T-helper 2 cell treated with Interferon-gamma antibody and Interleukin-4, amounts not matched to agents 5 μg/mL and 100 μg/mL, for 36 hours (primary cell): ENCODE measurements at places on chromosomes 7 and 10.

DNA sequence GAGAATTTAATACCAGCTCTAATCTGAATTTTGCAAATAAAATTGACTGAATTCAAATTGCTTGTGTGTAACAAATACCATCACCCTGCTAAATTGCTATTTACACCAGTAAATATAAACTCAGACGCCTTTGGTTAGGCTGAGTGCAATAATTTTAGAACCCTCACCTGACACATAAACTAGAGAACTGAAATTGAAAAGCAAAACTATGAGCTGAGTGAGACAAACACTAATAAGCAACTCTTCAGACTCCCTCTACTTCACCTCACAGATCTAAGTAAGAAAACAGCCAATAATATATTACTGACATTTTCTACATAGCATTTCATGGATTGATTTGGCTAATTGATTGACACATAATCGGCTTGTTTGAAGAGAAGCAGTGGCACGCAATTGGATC, 621.2 kb downstream of the REEP3 start:
- DNase-seq, result no peak

GRCh38 chr10:72001033-72001395, 36.8 kb downstream of the CHST3 start:
- no peak for DNase-seq

- no peak for DNase-seq
Measured at GRCh38 chr7:129443612-129444011, 9.4 kb downstream of the STRIP2 start.

GRCh38 chr7:158710651-158711102, 6.1 kb upstream of the NCAPG2 start:
- no peak for DNase-seq

DNA sequence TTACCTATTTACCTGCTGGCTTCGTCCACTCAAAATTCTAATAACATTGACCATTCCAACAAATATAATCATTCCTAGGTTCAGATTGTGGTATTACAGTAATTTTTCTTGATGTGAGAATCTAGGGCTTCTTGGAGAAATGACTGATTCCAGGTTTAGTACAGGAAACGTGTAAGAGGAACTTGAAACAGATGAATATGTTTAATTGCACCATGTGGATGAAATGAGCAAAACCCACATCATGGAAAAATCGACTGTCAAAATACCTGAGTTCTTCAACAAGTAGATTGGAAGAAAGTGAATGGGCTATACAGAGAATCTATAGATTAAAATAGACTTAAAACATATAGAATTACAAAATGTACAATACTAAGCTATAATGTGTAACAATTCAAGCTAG, 24.9 kb upstream of the OR9A4 start:
- no peak for DNase-seq

GRCh38 chr10:70649526-70649925, 22.8 kb upstream of the ADAMTS14 start:
- DNase-seq, result peak; percentile 32

DNA sequence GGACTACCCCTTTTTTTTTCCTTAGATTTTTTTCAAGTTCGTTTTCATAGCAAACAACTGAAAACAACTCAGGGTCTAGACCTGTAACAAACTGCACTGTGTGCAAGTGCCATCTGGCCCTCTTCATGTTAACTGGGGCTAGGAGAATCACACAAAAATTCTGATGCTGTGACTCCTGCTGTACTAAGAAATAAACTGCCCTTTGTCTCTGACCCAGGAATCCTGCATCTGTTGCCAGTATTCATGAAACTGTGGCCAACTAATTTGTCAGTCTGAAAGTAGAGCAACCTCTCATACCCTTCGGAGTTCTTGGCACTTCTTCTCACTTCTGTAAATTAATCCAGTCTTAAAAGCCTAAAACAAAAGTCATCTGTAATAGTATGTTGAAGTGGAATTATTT, 218.4 kb upstream of the PCDH15 start:
- no peak for DNase-seq

GRCh38 chr10:1535301-1535965, 201.9 kb downstream of the ADARB2 start:
- DNase-seq, result no peak

GRCh38 chr10:25076506-25077177, 60.2 kb downstream of the THNSL1 start:
- DNase-seq, result no peak

DNA sequence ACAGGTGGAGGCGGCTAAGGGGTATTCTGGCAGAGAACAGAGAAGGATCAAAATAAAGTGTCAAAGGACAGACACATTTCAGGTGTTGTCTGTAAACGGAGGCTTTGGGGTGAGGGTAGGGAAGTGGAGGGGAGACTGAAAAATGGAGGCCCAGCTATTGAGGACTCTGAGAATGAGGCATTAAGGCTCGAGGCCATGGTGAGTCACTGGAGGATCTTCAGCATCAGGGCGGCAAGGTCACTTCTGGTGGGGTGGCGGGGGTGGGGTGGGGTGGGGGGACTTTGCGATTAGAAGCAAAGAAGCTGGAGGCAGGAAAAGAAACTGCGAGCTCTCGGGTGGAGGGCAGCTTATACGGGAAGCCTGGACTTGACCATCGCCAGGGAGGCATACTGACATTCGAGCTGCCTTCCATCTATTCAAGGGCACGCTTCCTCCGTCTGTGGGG, 58.4 kb upstream of the PCGF5 start:
- no peak for DNase-seq

GRCh38 chr7:89028319-89028718, 232.8 kb upstream of the TEX47 start:
- no peak for DNase-seq

DNA sequence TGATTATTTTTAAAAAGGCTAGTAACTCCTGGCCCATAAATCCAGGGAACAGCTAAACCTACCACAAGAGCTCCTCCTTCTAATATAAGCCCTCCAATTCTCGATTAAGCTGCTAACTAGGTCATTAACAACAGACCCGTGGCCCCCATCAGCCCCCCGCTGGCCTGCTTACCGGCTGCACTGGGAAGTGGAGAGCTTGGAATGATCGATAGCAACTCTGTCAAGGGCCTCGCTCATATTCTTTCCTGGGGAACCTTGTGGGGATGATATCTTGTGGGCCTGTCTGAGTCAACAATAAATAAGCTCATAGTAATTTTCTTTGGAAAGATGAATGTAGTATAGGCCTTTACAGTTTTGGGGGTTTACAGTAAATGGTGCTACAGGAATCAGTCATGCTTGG, 353.5 kb downstream of the TCERG1L start:
- no peak for DNase-seq

DNA sequence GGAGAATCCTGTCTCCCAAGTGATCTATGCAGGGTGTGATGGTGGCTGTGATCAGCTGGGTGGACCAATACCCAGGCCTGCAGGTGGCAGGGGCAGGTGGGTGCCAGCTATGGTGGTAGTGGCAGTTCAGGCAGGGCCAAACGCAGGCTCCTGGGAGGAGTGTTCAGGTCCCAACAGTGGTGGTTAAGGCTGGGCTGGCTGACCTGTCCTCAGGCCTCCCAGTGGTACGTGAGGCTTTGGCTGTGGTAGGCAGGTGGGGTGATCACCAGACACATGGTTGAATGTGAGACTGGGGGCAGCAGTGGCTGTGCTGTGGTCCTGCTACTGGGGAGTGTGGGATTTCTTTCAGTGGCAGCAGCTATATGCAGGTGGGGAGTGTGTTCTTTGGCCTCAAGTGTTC, 126.7 kb upstream of the STARD3NL start:
- DNase-seq, result no peak

GRCh38 chr7:30800785-30801252, 29.6 kb downstream of the MINDY4 start:
- DNase-seq, result peak; percentile 7

DNA sequence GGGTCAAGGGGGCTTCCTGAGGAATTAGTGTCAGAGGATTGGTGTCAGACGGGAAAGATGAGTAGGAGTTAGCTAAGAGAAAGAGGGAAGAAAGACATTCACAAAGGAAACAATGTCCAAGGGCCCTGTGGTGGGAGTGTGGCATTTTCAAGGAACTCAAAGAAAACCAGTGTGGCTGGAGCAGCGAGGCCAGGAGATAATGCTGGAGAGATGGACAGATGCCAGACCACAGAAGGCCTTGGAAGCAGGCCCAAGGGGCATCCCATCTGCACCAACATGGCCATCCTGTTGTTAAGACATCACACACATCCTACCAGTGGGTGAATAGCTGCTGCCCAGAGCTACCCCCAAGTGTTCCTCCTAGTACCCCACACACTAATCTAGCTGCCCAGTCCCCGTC, 36.1 kb upstream of the CUL1 start:
- DNase-seq, result no peak

GRCh38 chr10:132290631-132291030, 17.1 kb downstream of the STK32C start:
- no peak for DNase-seq

DNA sequence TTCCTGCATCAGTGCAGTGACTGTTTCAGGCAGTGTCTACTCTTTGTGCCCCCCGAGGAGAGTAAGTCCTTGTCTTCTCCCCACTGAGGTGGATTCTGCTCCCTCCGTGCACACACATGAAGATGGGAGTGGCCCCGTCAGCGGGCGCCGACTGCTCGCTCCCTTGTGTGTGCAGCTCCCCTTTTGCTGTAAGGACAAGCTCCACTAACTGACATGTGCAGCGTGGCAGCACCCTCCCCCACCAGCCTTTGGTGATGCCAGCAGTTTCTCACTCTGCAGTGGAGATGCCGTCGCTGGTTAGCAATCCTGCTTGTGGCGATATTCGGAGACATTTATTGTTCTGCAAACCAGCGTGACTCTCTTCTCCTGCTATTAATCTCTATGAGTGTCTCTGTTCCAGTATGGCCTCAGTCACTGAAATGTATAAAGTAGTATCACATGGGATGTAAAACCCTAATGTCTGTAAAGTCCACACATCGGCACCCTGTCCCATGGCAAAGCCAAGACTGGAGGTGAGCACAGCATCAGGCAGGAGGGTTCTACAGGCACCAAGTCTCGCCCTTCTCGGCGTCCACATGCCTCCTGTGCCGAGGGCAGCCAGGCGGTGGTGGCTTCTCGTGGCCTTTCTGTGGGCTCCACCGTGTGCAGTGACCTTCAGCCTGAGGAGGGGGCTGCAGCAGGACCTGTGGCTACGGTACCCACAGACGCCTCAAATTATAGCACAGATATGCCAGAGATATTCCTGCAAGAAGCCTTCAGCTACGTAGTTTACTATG, 202.7 kb downstream of the EBF3 start:
- no peak for DNase-seq

- DNase-seq, result no peak
Measured at GRCh38 chr7:38699471-38699870, 68.3 kb upstream of the AMPH start.

DNA sequence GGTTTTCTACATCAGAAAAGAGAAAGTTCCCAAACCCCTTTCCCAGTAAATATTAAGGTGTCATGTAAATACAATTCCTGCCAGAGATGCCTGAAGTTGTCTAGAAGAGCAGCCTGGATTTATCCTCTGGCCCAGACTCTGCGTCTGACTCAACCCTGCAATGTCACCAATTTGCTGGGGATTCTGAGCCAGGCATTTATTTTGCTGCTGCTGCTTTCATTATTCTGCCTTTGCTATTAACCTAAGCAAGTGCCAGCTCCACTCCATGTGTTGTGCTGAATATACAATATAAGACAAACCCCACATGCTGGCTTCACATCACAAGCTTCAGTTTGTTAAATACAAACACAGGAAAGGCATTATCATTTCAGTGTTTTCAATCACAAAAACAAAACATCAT, 59.1 kb downstream of the ELAPOR2 start:
- no peak for DNase-seq

- no peak for DNase-seq
Measured at GRCh38 chr7:91557789-91558404, 293.7 kb downstream of the FZD1 start.

DNA sequence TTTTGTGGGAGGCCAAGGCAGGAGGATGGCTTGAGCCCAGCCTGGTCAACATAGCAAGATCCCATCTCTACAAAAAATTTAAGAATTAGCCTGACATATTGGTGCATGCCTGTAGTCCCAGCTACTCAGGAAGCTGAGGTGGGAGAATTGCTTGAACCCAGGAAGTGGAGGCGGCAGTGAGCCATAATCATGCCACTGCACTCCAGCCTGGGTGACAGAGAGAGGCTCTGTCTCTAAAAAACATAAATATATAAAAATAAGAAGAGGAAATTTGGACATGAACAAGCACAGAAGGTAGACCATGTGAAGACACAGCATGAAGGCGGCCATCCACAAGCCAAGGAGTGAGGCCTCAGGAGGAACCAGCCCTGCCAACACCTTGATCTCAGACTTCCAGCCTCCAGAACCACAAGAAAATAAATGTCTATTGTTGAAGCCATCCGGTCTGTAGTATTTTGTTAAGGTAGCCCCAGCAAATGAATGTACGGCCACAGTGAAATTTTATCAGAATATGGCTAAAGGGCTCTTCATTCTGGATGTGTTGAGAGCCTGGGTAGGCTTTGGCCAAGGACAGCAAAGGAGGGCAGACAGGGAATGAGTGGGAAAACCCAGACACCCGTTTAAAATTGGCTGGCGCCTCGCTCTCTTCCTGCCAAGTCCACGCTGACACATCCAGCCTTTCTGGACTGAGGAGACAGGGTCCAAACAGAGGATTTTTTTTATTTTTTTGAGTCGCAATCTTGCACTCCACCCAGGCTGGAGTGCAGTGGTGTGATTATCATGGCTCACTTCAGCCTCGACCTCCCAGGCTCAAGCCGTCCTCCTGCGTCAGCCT, 12.9 kb upstream of the GRID2IP start:
- DNase-seq, result no peak

GRCh38 chr7:43192806-43193460, 80.5 kb downstream of the HECW1 start:
- no peak for DNase-seq

GRCh38 chr7:28739826-28740225, 218.3 kb downstream of the TRIL start:
- DNase-seq, result no peak

GRCh38 chr10:29596356-29596755, 38.4 kb downstream of the SVIL start:
- DNase-seq, result no peak

GRCh38 chr7:114539575-114539974, 125.0 kb downstream of the FOXP2 start:
- no peak for DNase-seq

DNA sequence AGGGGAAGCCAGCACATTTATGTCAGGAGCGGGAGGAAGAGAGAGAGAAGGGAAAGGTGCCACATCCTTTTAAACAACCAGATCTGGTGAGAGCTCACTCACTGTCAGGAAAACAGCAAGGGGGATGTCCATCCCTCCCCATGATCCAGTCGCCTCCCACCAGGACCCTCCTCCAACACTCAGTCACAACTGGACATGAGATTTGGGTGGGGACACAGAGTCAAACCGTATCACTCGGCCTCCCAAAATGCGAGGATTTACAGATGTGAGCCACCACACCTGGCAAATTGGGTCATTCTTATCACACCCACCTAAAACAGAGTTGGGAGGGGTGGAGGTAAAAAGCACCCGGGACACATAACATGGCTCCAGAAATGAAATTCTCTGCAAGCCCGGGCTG, 41.0 kb downstream of the CARD11 start:
- no peak for DNase-seq

- DNase-seq, result no peak
Measured at GRCh38 chr7:32618987-32619386, 123.7 kb downstream of the AVL9 start.

GRCh38 chr7:45697576-45698136, 123.5 kb downstream of the ADCY1 start:
- no peak for DNase-seq

GRCh38 chr10:29692121-29692539, 57.4 kb upstream of the SVIL start:
- DNase-seq, result no peak
